ENCODE measurements at places on chromosomes 13 and 19. TPM values are rescaled to one million over a fixed set of nuclear protein-coding genes. Genes with fewer than 3 reads are reported as not detected.

GRCh38 chr13:39655041-39655568 is 357 bp upstream of the COG6 start:
- DNase-seq = no peak

GRCh38 chr13:27339299-27339698 is 68.7 kb downstream of the RASL11A start:
- peak; percentile 70 for DNase-seq

DNA sequence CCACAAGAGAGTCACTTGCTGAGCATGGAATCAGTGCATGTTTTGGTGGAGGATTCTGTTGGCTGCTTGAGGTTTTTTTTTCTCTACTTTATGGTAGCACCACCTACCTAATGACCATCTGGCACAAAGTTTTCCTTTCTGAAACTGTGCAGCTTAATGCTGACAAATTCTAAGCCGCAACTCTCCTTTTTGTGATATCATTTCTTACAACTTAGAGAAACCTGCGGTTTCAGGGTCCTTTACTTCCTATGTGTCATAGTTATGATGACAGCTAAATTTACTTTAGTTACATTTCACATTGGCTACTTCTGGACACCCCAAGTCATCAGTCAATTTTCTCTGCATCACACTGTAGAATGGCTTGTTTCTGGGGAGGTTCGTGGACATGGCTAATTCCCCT is 115.4 kb upstream of the TMTC4 start:
- DNase-seq = peak; percentile 77

DNA sequence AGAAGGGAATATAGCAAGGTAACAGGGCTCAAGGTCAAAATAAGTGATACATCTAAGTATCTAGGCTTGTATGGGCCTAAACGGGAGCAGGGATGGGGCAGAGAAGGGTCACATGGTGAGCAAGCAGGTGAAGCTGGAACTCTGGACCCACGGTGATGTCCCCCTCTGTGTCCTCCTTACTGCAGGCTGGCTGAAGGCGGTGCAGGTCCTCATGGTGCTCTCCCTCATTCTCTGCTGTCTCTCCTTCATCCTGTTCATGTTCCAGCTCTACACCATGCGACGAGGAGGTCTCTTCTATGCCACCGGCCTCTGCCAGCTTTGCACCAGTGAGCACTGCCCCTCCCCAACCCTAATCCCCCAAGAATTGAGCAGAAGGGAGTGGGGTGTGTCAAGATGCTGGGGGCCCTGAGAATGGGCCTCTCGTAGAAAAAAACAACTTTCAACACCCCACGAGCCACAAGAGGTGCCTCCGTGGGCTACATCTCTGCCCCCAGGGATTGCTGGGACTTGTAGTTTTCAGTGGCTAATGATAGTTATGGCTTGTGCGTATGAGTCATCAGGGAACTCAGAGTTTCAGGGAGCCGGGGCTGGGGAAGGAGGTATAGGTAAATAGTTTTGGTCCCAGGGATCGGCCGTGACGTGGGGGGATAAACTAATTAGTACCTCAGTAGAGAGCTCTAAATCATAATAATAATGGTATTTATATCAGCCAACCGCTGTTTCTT is 4.0 kb downstream of the EMP3 start:
- peak; percentile 32 for DNase-seq

DNA sequence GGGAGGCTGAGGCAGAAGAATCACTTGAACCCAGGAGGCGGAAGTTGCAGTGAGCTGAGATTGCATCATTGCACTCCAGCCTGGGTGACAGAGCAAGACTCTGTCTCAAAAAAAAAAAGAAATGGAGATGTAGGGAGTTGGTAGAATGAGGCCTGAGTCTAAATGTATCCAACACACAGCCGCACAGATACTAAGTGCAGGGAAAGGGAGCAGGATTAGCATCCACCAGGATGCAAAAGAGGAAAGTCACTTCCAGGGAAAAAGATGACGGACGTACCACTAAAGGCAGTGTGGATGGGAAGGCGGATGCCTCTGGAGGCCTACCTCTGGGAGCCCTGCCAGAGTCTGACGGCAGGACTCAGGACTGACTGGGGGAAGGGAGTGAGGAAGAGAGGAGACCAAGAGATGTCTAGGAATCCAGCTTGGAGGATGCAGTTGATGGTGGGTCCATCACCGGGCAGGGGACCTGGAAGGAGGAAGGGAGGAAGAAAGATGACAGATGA is 6.8 kb downstream of the FAM98C start:
- DNase-seq = peak; percentile 50

DNA sequence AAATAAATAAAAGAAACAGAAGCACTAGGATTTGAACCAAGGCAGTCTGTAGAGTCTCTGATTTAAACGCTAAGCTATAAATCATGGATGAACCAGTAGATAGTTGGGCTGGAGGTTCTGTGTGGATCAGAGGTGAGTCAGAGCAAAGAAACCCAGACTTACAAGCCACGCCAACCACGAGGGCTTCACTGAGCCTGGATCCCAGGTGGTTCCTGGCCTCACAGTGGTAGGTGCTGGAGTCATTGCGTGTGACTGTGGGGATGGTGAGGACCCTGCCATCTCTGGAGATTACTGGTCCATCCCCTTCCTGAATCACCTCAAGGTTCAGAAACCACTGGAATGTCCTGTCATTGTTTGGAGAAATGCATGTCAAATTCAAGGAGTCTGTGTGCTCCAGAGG is 19.3 kb upstream of the CEACAM20 start:
- DNase-seq = peak; percentile 58

DNA sequence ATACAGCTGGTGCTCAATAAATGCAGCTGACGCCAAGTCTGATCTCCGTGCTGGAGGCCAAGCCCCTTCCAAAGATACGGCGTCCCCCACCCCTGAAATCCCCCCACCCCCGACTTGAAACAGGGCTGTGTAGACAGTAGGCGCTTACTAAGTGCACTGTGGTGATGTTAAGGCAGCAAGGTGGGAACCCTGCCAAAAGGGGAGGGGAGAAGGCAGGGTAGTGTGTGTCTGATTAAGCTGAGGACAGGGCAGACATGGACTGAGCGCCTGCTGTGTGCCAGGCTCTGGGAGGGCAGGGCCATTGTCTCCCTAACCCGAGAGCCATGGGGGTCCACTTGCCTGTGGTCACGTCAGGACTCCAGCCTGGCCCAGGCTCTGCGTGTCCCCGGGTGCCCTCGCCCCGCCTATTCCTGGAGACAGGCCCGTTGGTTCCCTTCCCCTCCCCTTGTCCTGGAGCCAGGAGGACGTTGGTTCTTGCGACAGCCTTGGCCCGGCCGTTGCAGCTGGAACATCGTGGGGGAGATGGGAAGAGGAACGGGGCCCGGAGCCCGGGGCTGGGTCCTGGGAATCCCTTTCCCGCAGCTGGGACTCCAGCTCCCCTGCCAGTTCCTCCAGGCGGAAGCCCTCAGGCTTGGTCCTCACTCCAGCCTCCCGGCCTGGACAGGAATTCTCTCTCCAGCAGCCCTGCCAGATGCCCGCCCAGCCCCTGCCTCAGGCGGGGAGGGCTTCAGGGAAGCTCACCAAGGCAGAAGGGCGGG is 1.7 kb upstream of the ELANE start:
- peak; percentile 69 for DNase-seq

GRCh38 chr19:48633148-48634035 is 3.8 kb downstream of the DBP start:
- no peak for DNase-seq

- peak; percentile 28 for DNase-seq
Observed at GRCh38 chr13:113292021-113292862, 4.8 kb upstream of the LAMP1 start.

- peak; percentile 86 for DNase-seq
Observed at GRCh38 chr13:46341112-46341711, 45.8 kb downstream of the RUBCNL start.

- no peak for DNase-seq
Observed at GRCh38 chr13:51841732-51842131, 3.2 kb downstream of the TMEM272 start.

- DNase-seq = peak; percentile 29
Observed at GRCh38 chr13:36819739-36820090, 693 bp downstream of the RFXAP start.

DNA sequence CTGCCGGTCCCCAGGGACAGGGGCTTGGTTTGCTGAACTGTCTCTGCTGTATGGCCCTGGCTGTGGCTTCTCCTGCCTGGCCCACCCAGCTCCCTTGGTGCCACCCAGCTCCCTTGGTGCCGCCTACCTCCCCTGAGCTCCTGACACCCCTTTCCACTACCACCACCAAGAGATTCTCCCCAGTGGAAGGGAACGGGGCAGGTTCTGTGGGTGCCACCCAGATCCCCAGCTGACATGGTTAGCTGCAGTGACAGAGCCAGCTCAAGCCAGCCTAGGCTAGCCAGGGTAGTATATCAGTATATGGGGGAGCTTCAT is 28.5 kb upstream of the POP4 start:
- no peak for DNase-seq

DNA sequence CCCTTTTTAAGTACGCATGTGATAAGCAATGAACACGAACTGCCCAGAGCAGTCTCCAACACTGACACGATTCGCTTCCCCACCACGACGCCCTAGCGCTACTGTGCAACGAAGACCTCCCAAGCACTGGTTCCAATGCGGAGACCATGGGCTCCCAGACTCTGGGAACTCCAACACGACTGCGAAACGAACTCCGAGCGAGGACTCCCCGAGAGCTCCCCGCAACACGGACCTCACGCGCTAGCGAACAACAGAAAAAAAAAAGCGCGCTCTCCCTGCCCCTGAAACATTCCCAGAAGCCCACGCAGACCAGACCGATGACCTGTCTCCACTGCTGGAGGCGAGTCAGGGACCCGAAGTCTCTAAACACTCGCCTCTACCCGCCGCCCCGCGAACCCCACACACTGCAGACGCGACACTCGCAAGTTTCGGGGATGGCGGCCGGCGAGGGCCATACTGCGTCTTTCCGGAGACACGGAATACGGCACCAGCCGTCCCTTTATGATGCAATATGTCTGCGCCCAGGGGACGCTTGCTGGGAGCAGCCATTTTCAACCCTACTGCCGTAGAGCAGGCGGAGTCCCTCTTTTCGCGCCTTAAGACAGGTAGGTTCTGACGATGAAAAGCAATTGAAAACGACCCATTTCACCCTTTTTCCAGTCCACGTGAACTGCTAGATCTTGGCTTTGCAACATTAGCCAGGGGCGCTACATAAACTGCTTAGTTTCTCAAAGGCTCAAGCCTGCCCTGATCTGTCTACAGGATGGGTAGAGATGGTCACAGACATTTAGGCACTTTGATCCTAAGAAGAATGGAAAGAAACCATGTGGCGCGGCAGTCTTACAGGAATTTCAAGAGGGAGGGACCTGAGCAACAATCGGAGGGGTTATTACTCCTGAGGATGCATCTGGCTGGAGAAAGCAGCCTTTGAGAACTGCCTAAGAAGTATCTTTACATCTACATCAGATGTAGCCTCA is at the start of gene ZNF577:
Gene ZNF577, minus strand, starts transcription at position 430 of the 977 bp plus-strand sequence. CDS start 7,569 bp downstream, outside the sequence.
- DNase-seq = peak; percentile 80

The MCOLN1 gene
- 5.1 TPM for total RNA-seq

The EVI5L gene
- total RNA-seq = 3.2 TPM
